Cortex of kidney (tissue), 1 donor: ENCODE measurements at places on chromosomes 16 and 17.

- no peak for DNase-seq
Observed at GRCh38 chr17:28216528-28216927, 102.5 kb upstream of the TMEM97 start.

GRCh38 chr17:81608082-81608481 is 28.8 kb downstream of the NPLOC4 start:
- no peak for DNase-seq

DNA sequence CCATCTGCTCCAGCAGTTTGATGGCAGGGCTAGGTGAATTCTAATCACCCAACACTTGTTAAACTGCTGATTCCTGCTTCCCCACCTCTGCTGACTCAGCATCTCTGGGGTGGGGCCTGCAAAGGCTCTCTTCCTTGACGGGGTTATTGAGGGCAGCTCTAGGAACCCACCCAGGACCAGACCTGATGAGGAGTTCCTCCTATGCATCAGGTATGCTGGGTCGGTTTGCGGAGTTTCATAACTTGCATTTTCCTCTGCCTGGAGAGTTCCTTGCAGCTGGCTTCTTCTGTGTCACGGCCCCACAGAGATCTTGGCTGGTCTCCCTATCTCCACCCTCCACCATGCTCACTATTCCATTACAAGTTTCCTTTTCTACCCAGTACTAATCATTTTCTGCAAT is 93.4 kb upstream of the CCL2 start:
- DNase-seq = no peak

GRCh38 chr16:51243936-51244436 is 92.9 kb upstream of the SALL1 start:
- DNase-seq = no peak

GRCh38 chr16:58733248-58733670 is 857 bp downstream of the GOT2 start:
- no peak for DNase-seq

GRCh38 chr17:62600805-62601204 is 26.7 kb upstream of the MRC2 start:
- DNase-seq = no peak

DNA sequence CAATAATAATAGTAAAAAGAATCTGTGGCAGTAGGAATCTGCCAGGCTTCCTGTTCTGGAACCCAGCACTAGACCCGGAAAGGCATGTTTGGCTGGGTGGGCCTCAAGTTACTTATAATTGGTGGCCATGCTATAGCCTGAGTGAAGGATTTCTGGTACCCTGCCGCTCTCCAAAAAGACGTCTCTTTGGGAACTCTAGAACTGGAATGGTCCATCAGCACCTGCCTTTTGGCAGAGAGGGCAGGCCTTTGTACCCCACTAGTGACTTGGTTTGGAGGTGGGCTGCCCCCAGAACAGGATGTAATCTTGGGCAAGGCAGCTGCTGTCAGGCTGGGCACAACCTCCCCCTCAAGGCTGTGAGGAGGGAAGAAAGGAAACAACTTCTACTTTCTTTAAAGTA is 29.3 kb upstream of the ST6GALNAC1 start:
- DNase-seq = no peak

DNA sequence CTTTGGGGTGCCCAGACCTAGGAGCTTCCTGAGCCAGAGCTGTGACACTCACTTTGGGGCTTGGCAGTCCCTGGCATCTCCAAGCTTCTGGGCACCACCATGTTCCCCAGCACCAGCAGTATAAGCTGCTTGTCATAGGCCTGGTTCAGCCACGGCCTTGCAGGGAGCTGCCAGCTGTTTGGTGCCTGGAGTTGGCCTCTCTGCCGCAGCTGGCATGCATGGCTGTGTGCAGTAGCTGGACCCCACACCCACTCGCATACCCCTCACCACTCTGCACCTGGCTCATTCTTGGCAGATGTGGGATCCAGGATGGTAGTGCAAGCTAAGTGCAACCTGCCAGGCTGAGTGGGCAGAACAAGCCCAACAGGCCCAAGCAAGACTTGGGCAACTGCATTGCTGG is 73.4 kb upstream of the BRD7 start:
- DNase-seq = no peak

DNA sequence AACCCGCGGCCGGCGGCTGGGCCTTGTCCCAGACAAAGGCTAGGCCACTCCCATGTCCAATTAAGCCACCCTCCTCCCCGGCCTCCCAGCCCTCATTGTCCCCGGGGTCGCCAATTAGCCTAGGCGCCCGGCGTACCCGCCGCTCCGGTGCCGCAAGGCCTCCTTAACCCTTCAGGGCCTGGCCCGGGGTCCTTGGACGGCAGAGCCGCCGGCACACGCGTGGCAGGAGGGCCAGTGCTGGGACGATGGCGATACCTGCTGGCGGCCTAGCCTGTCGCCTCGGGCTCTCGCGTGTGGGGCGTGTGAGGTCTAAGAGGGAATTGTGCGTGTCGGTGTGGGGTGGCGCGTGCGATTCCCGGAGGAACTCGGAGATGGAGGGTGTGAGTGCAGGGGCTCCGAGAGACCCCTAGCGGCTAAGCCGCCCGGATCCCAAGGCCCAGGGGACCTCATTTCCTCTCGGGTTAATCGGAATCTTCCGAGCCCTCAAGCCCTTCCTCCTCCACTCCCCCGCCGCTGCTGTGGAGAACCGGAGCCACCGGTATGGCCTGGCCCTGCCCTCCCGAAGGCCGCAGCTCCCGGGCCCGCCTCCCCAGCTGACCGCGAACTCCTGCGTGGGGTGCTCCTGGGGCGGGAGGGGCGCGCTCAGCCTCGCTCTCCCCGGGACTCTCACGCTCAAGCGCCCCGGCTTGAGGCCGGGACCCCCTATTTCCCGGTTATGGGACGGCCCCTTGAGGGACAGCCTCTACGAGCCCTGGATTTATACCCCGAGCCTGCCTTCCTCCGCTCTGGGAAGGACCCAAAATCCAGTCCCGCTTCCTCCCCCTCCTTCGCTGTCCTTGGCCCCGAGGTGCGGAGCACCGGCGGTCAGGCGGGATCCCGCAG is 11.9 kb downstream of the TBX2 start:
- DNase-seq = no peak

GRCh38 chr17:16304830-16305229 is 48.4 kb downstream of the CENPV start:
- no peak for DNase-seq

DNA sequence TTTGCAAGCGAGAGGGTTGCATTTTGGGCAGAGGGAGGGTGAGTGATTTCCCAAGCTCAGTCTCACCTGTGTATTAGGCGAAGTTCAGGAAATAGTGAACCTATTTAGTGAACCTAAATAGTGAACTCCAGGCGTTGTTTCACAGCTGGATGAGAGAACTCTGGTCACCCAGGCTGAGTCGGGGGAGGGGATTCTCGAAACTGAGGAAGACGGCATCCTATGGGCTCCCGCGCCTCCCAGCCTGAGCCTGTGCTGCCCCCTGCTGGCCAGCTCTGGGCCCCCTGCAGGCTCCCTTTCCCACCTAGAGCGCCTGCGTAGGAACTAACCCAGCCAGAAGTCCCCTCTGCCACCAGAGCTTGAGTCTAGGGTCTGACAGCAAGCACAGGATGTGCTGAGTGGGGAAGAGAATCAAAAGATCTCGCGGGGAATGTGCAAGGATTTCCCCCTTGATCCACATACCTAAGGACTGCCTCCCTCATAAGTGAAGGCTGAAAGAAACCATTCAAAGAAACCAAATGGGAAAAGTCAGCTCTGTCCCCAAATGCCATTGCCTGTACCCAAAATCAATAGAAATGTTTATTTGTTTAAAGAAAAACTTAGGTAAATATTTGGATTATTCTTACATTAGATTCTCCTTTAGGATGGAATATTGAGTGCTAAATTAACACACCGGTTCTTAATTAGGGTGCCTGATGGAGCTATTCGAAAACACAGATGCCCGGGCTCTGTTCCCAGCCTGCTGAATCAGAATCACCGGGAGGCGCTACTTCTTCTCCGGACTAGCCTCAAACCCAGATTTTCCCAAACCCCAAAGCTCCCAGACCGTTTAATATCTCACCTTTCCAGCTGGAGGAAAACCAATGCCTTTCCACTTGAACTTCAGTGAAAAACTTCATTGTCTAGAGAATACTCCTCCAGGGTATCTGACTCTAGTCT is 14.8 kb upstream of the MARVELD3 start:
- no peak for DNase-seq

DNA sequence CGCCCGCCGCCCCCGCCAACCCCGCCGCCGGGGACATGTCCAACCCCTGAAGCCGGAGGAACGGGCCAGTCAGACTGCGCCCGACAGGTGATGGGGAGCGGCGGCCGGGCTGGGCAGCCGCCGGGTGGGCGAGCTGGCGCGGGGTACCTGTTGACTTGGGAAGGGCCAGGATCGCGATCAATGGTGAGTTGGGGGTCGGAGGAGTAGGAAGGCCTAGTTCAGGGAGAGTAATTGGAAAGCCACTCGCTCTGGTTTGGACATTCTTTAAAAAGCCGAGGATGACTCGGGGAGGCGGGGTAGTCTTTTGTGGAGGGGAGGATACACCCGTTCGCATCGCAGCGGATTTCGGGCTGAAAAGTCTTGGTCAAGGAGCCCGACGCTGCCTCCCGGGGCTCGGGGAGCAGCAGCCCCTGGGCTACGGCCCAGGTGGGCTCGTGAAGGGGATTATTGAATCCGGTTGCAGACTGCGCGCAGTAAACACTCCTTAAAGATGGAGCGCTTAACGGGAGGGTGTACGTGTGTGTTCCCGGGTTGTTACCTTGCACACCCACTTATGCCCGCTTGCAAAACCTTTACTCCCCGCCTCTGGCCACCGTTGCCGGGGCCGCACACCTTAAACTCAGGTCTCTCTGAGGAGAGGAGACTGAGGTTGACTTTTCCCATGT is 123.8 kb downstream of the GOSR1 start:
- no peak for DNase-seq

- DNase-seq = no peak
Observed at GRCh38 chr16:309476-309875, 26.5 kb downstream of the PDIA2 start.

- no peak for DNase-seq
Observed at GRCh38 chr17:45904866-45905265, 10.5 kb downstream of the MAPT start.

DNA sequence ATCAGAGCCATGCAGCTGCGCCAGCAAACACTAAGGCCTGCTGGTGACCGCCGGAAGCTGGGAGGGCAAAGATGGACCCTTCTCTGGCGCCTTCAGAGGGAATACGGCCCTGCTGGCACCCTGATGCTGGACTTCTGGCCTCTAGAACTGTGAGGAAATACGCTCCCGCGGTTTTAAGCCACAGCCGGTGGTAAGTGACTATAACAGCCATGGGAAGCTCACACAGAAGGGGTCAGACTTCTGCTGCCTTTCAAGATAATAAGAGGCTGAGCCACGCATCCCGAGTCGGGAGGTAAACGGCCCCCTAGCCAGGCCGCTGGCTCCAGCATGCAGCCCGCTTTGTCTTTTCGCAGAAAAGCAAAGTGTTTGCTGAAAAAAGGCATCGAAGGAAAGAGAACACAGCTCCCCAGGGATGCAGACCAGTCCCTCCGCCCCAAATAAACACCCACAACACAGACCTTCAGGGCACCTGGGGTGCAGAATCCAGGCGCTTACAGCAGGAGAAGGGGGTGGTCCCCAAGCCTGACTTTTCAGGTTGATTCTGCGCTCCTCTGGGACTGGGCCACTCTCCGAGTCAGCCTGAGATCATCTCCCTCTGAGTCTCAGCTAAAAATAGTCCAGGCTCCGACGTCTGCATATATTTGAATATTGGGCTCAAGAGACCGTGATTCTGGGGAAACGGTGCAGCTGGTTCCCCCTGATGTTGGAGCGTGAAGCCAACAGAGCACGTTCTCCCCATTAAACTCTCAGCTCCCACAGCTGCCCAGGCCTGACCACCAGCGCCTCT is 89.7 kb downstream of the MGAT5B start:
- no peak for DNase-seq

DNA sequence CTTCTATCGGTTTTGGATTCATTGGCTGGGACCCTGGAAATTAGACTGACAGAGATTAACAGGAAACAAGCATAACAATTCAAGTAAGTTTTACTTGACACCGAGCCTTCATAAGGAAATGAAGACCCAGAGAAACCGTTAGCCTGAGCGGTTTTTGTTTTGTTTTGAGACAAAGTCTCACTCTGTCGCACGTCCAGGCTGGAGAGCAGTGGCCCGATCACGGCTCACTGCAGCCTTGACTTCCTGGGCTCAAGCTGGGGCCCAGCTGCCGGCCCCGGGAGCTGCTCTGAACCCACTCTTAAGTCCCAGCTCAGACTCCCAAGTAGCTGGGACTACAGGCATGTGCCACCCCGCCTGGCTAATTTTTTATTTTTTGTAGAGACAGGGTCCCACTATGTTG is 321.3 kb downstream of the SEC14L1 start:
- DNase-seq = no peak

- no peak for DNase-seq
Observed at GRCh38 chr17:40451420-40451819, 8.2 kb downstream of the IGFBP4 start.

GRCh38 chr17:72609501-72609900 is 483.0 kb downstream of the SLC39A11 start:
- no peak for DNase-seq

DNA sequence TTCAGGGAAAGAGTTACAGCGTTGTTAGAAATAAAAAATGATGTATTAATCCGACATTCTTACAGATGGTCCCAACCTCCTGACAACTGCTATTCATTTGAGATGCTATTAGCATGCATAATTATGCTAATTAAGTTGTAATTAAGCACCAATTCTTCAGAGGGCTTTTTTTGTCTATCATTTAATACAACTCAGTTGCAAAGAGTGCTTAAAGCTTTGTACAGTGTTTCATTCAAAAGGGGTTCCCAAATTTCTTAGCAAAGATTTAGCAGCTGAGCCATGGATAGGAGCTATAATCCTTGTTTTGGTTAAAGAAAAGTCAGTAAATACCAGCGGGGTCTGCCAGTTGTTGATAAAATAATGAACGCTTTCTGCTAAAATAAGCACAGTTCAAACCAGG is 150.7 kb upstream of the DYNLRB2 start:
- no peak for DNase-seq

DNA sequence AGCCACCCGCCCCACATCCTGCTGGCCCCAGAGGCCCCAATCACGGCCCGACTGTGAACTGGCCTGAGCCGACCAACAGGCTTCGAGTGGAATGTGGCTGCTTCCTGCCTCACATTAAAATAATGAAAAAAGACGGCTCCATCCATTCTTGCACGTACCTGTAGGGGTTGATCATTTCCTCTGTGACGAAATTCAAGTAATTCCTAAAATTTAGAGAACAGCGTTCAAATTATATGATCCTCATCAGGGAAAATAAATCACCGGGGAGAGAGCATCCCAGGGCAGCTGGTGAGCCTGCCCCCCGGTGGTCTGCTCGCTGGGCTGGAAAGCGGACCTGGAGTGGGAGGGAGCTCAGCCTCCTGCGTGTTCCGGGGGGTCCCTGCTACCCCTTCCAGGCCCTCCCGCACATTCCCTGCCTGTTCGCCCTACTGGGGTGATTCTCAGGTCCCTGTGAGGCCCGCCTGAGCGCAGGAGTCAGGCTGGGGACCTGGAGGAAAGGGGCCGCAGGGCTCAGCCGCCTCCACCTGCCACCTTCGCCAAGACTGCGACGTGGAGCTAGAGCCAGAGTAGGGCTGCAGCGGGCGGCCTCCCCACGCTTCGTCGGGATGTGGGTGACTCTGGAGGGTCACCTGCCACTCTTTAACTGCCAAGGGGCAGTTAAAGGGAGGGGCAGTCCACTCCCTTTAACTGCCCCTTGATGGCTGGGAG is 28.9 kb downstream of the SLC7A5 start:
- no peak for DNase-seq

GRCh38 chr16:88698646-88699045 is 7.6 kb downstream of the RNF166 start:
- no peak for DNase-seq

GRCh38 chr16:4839942-4840341 is 7.1 kb downstream of the GLYR1 start:
- no peak for DNase-seq
